ENCODE measurements at places on chromosomes 6 and 20.

DNA sequence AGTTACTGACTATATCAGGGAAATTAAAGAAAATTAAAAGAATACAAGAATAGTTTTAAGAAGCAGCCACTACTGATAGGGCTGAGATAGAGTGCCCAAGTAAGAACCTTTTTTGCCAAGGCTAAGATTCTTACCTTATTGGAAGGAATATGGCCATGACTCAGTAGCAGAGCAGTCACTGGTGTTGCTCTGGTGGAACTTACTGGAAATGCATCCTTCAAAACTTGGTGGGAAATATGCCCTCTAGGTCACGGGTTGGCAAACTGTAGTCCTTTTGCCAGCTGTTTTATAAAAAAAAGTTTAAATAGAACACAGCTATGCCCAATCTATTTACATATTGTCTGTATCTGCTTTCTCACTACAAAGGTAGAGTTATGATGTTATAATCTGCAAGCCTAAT lies 6.0 kb downstream of the HSF2 start:
- DNase-seq: no peak

GRCh38 chr20:42274986-42275385 lies 656.8 kb upstream of the CHD6 start:
- DNase-seq: no peak

DNA sequence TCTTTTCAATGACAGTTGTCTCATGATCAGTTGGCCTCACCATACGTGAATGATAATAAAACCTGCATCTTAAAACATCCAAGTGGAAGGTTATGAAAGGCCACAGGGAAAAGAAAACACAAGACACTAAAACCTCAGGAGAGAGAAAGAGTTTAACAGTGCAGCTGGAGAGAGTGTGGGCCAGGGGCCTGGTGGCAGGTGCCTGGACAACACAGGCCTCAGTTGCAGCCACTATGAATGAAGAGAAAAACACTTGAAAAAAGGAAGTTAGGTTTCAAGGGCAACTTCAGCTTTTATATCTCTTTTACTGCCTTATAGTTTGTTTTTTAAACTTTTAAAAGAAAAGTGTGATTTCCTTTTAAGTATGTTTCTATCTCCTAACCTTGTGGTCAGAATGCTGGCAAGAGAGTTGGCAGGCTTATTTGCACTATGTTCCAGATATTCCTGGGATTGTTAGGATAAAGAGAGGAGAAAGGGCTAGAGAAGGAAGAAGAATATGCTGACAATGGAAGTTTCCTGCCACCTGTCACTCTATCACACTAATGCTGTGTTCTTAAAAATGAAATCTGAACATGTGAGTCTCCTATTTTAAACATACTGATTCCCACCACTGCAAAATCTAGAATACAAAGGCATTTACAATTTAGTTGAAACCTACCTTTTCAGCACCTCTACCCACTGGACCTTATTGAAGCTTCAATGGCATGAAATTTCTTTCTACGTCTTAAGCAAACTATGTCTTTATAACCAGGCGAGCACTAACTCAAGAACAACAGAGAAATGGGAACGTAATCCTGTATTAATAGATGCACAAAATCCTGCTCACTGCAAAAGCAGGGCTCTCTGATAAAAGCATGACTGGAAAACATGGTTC lies 222.4 kb downstream of the CD83 start:
- no peak for DNase-seq

DNA sequence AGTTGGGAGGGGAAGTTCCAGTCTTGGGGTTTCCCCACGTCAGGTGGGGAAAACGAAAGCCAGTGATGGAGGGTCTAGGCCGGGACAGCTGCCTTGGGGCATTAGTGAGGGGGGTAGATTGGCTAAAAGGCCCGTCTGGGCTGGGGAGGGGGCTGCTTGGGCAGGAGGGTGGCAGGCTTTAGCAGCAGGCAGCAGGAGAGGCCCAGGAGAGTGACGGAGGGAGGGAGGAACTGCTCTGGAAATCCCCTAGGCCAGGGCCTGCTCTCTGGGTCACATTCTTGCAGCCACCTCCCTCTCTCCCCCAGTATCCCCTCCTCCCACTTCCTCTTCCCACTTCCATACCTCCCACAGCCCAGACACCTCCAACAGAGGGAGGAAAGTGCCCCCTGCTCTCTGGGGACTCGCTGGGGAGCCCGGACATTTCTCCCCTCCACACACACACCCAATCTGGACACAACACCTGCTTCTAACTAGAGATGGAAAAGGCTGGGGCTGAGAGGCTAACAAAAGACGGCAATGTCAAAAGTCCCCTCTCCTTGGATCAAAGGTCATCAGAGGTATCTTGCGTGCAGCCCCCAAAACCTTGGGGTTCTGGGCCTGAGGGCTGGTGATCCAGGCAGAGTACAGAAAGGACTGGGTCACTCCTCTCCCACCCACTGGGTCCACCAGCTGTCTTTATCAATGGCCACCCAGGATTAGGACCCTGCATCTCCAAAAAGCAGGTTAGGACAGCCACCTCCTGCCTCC lies 1.8 kb downstream of the NFKBIE start:
- no peak for DNase-seq

- no peak for DNase-seq
Observed at GRCh38 chr6:86030875-86031274, 388.2 kb upstream of the SYNCRIP start.

GRCh38 chr6:148969603-148970061 lies 222.8 kb downstream of the UST start:
- no peak for DNase-seq

DNA sequence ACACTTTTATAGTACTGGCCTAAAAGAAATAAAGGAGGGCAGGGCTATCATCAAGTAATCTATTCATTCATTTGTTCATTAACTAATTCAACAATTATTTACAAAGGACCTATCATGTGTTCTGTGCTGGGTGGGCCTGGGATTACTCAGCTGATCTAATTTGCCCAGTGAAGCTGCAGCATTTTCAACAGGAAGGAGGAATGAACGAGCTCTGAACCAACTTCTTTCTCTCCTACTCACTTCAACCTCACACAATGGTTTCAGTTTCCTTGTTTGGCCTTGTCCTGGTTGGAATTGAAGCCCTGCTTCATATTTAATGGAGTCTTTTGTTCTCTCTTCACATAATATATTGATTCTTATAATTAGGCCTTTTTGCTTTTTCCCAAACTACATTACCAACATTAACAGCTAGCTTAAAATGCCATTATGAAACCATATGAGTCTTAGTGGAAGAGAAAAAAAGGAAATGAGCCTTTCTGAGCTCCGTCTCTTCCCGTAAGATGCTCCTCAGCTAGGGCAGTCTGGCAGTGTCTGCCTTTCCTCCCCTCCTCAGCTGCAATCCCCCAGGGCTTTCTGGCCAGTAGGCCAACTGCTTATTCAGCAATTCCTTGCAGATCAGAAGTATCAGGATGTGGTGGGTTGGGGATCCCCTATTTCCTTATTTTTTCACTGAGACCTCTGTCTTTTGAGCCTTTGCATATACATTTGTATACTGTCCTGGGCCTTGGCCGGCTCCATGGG lies 79.4 kb upstream of the NRN1 start:
- DNase-seq: no peak

DNA sequence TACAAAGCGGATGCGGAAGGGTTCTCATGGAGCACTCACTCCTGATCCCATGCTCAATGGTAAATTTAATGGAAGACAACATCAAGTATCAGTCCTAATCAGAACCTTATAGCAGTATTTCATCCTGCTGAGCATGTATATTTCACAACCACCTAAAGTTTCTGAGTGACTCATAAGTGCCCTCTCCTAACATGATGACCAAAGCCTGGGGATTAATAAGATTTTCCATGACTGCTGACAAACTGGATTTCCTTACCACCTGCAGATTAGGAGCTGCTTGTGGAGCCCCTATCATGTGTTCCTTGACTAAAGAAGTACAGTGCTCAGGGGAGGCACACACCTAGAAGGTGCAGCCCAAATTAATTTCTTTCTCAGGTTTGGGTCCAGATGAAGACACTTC lies 112.8 kb downstream of the INSM1 start:
- DNase-seq: no peak

GRCh38 chr6:6685249-6686040 lies 96.9 kb downstream of the LY86 start:
- no peak for DNase-seq

DNA sequence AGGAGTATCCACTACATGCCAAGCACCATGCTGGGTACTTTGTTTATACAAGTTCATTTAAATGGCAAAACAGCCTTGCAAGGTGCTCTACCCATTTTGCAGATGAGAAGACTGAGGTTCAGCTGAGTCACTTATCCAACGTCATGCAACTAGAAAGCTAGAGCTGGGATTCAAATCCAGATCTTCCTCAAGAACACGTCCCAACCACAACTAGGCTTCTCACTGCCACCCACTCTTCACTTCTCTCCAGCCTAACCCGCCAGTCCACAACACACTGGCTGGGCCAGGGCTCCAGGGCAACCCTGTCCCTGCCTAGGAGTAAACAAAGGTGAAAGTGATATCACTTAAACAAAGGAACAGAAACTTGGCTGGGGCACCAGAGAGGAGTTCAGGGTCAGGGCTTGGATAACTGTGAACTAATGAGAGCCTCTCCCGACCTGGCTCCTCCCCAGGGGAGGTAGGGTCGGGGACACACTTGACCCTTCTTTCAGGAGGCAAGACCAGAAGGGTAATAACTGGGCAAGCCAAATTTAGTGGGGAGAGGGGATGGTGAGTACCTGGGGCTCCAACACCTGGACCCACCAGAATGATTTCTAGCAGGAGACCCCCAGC lies 7.9 kb downstream of the SDC4 start:
- no peak for DNase-seq

DNA sequence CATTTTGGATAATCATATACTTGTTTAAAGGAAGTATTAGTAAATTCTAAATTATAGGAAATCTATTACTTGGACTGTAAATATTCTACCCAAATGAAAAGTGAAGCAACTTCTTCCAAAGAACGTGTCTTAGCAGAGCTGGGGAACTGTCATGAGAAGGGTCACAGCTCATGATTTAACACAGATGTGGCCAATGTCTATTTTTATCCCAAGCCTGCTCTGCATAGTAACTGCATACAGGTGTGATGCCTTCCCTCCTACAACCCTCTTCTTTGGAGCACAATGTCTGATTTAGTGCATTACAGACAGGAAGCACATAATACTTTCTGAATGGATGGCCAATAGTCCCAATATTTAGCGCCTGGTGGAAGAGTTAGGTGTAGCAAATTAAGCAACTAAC lies 138.7 kb upstream of the THEMIS start:
- DNase-seq: no peak

- no peak for DNase-seq
Observed at GRCh38 chr20:47221036-47221625, 135.4 kb downstream of the ZMYND8 start.

DNA sequence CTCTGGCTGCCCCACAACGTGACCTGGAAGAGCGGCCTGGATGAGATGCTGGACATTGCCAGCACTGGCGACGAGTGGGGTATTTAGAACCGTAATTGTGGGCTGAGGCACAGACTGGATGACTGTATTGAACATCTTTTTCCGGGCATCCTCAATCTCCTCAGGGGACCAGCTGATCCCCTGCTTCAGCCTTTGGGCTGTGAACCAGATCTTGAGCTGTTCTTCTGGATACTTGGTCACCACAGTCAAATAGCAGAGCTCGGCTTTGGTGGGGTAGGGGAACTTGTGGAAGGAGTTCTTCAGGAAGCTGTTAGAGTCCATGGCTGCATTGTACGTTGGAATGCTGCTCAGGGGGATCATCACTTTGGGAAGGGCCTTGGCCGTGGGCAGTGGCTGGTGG lies 66.3 kb downstream of the PLCG1 start:
- DNase-seq: no peak

- DNase-seq: no peak
Observed at GRCh38 chr6:126826166-126826714, 292.2 kb upstream of the RSPO3 start.

- no peak for DNase-seq
Observed at GRCh38 chr6:167392631-167393316, 67.9 kb downstream of the TTLL2 start.

GRCh38 chr20:3696745-3697587 lies 15.2 kb upstream of the ADAM33 start:
- DNase-seq: no peak

DNA sequence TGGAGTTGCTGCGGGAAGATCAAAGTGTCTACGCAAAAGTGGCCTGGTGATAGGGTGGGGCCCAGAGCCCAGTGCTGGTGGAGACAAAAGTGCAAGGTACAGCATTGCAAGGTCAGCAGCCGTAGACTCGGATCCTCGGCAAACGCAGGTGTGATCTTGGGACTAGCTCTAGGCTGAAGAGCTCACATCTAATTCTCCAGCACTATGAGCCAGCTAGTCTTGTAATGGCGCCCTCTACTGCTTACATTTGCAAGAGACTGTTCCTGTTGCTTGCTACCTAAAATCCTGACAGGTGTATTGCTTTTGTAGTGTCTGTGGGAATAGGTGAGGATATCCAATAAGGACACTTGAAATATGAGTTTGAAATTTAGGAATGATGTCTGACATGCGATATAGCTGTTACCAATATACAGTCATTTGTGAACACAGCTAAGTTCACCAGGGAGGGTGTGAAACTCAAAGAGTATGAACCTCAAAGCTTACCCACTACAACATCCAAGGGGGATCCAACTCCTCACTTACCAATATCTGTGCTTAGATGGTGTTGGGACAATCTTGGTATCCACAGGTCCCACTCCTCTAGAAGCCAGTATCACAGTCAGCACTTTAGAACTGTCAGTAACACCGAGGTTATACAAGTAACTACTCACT lies 58.4 kb downstream of the PDE7B start:
- DNase-seq: peak; percentile 14

GRCh38 chr20:49893242-49894072 lies 21.9 kb downstream of the SPATA2 start:
- DNase-seq: no peak

GRCh38 chr20:49283703-49284625 lies 6.1 kb upstream of the ZNFX1 start:
- DNase-seq: no peak

DNA sequence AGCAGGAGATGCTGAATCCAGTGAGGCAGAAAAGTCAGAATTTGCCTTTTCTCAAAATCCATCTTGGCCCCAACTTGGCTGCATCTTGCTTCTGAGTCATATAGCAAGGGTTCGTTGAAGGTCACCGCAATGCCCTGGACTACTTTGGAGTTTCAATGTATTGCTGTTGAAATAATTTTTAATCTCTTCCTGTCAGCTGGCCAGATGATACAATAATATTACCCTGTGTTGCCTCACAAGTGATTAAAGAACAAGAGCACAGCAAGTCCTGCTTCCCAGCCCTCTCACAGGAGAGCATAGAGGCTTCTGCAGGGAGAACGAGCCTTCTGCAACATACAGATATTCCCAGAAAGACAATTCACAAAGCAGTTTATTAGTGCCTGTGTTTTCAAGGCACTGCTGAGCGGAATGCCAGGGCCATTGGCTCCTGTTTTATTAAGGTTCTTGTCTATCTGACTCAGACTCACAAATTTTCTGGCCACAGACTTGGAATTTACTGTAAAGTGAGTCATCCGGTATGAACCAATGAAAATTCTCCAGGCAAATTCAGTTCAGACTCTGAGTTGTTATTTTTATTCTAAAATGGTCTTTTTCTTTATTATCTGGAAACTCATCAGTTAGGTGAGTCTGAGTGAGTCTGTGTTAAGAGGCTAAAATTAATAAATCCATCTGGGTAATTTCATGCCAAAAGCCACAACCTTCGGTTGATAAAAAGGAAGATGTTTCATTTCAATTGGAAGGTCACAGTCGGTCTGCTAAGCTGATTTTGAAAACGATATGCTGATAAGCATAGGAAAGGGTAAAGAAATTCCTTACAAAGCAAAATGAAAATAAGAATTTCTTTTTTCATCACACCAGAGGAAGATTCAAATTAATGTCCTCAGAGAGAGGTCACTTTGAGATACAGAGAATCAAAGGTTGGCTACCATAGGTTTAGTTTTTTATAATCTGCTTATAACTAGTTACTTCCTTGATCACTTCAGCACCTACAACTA lies 289.4 kb upstream of the STXBP5 start:
- DNase-seq: no peak
